SK-N-SH (cell line): ENCODE measurements at places on chromosomes 1 and 21. TPM values are rescaled to one million over a fixed set of nuclear protein-coding genes. Genes with fewer than 3 reads are reported as not detected.
A peak's percentile ranks its signal among the peaks of the same experiment; 100 is the strongest.

DNA sequence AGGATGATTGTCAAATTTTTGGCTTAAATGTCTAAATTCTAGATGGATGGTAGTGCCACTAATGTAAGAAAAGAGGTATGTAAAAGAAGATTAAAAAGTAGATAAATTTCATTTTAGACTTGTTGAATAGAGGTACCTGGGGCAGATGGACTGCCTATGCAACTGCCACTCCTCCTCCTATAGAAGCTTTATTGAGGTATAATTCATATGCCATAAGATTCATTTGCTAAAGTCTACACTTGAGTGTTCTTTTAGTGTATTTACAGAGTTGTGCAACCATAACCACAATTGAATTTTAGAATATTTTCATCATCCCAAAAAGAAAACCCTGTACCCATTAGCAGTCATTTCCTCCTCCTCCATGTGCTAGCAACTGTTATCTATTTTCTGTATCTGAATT lies 70.6 kb downstream of the FNBP1L start:
- no peak for DNase-seq
- H3K36me3 ChIP-seq, result peaks cover 31% of the 10 kb centered on the region
- no peaks in the 10 kb centered on the region for H3K27me3 ChIP-seq
- no peak overlapping the region for H3K4me3 ChIP-seq
- H3K4me1 ChIP-seq, result no peaks in the 10 kb centered on the region

Gene TNNI3K
- polyA plus RNA-seq, result 0.31 and 0.52 TPM in 2 replicates

Gene DIO1
- polyA plus RNA-seq, result not detected in 2 replicates

DNA sequence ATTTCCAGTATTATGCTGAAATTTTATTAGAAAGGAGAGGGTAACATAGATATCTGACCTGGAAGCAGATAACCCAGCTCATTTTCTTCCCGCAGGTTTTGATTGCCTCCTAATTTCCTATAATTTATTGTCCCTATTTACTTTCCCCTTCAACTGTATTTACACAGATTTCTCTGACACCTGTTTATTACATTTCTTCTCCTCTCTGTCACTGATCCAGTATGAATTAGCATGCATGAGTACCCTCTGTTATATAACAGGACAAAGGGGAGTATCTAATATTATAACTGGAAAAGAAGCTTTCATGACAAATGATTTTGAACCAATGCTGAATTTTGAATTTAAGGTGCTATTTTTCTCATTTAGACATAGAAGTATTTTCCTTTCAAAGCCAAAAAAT lies 37.4 kb downstream of the DENND1B start:
- no peaks in the 10 kb centered on the region for H3K4me1 ChIP-seq
- peaks cover 8% of the 10 kb centered on the region for H3K36me3 ChIP-seq
- H3K27me3 ChIP-seq, result no peaks in the 10 kb centered on the region
- no peak for DNase-seq
- H3K27ac ChIP-seq, result no peak overlapping the region
- H3K4me3 ChIP-seq, result no peak overlapping the region

- H3K4me1 ChIP-seq, result peaks cover 33% of the 10 kb centered on the region
- no peaks in the 10 kb centered on the region for H3K36me3 ChIP-seq
- H3K27ac ChIP-seq, result peak overlapping the region; percentile 50
- no peaks in the 10 kb centered on the region for H3K27me3 ChIP-seq
- peak overlapping the region; percentile 43 for H3K4me3 ChIP-seq
- no peak for DNase-seq
Observed at GRCh38 chr1:64933296-64934070, 32.9 kb downstream of the JAK1 start.

Gene MAGOH
- polyA plus RNA-seq, result 26.5 and 31.1 TPM in 2 replicates

DNA sequence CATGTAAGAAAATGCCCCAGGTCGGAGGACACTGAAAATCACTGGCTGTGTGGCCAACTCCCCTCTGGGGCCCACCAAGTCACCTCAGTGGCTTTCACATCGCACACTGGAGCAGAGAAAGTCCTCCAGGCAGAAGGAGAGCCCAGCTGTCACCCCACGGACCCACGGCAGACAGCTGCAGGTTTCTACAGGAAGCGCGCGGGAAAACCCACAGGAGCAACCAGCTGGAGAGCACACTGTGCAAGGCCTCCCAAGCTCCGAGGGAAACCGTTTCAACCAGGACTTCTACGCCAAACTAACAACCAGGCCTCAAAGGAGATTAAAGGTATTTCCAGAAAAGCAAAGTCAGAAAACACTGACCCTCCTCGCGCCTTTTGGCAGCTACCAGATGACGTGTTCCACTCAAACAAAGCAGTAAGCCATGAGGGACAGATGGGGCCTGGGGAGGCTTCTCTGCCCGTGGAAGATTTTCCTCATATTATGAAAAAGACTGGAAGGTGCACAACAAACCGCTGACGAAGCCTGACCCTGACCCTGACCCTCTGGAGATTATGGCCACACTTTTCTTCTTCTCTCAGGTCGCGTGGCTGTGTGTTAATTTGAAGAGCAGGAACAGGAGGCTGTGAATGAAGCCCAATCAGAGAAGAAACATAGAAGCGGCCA lies 21.0 kb downstream of the WDR4 start:
- DNase-seq, result no peak
- H3K4me3 ChIP-seq, result no peak overlapping the region
- H3K27ac ChIP-seq, result no peak overlapping the region
- peaks cover 91% of the 10 kb centered on the region for H3K36me3 ChIP-seq
- no peaks in the 10 kb centered on the region for H3K4me1 ChIP-seq
